ENCODE measurements at places on chromosomes 12 and 14.

GRCh38 chr12:56141946-56142784 is 10.2 kb upstream of the MYL6B start:
- DNase-seq: no peak

GRCh38 chr12:101714877-101715444 is 17.5 kb downstream of the CHPT1 start:
- DNase-seq: no peak

DNA sequence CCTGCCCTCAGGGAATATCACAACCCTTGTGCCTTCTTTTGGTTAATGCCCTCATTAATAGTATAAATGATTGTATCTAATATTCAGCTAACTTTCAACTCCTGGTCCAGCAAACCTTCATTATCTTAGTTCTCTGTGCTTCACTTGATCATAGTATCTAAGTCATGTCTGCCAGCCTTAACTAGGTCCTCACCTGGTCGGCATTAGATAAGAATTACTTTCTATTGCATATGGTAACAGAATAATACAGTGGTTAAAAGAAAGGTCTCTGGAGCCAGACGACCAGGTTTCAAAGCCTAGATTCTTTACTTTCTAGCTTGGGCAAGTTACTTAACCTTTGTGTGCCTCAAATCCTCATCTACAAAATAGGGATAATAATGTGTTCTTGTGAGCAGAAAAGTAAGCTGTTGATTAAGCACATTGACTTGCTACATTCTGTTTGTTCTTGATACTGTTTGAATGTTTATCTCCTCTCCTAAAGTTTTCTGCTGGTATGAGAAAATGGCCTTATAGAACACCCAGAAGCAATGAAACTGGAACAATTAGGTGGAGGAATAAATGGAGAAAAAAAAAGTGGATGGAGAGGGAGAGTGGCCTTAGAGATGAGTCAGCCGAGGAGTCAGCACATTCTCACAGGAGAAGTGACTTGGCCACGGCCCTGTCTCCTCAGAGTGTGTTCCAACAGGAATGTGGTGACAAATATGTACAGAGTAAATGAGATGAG is 176.1 kb downstream of the SLC25A21 start:
- DNase-seq: no peak

- no peak for DNase-seq
Measured at GRCh38 chr12:79689477-79690141, 1.2 kb downstream of the PAWR start.

DNA sequence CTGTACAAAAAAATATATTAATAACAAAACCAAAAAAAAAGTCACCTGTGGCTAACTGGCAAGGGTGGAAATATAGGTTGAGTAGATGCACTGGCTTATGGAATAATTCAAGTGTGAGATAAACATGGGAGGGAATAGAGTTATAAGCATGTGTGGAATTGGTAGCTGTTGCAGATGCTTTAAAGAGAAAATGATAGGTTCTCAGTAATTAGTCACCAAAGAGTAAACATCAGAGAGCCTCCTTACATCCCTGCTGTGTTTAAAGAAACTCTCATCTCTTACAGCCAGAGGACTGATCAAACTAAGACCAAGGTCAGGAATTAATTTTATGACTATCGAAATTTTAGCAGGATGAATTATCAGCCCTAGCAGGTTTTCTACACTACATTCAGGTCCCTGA is 70.5 kb downstream of the EGLN3 start:
- DNase-seq: no peak

GRCh38 chr12:98343002-98343567 is 172.3 kb upstream of the TMPO start:
- DNase-seq: no peak

DNA sequence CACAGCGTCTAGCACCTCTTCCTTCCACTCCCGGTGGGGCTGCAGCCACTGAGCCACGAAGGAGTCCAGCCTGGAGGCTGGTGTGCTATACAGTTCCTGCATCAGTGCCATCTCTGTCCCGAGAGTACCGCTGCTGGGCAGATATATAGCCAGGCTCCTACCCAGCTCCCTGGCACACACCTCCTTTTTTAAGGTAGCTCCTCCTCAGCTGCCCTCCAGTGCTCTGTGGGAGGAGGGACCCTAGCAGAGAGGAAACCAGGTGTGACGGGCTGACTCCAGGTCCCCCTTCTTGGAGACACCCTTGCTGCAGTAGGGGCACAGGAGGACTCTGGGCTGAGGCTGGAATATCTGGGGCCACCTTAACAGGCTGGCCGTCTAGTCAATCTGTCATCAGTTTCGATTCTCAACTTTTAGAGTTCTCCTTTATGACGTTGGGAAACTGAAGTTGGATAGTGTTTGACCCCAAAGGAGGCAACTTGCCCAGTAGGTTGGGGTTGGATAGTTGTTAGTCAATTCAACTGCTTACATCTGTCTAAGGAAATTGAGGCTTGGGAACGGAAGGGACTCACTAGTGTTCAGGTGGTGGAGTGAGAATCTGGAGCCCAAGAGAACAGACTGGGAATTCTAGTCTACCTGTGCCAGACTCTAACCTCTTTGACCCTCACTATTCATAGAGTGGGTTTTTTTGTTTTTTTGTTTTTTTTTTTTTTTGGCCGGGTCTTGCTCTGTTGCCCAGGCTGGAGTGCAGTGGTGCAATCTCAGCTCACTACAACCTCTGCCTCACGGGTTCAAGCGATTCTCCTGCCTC is at the start of gene OASL:
Gene OASL (minus strand): TSS at position 386 of the 808 bp plus-strand sequence. CDS start 275 bp downstream, at position 111.
- peak; percentile 8 for DNase-seq

DNA sequence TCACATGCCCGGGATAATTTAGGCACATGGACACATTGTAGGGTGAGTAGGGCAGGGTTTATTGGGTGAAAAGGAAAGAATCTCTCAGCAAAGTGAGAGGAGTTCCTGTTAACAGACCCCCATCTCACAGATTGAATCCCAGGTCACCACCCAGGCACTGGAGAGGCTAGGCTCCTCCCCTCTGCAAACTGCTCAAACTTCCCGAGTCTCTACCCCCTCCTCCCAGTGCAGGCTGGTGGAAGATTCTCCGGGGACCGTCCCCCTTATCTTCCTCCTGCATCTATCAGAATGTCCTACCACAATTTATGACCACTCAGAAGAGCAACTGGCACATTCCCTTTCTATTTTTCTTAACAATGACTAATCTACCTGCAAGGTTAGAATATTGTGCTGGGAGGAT is 126.0 kb downstream of the NTF3 start:
- DNase-seq: no peak

DNA sequence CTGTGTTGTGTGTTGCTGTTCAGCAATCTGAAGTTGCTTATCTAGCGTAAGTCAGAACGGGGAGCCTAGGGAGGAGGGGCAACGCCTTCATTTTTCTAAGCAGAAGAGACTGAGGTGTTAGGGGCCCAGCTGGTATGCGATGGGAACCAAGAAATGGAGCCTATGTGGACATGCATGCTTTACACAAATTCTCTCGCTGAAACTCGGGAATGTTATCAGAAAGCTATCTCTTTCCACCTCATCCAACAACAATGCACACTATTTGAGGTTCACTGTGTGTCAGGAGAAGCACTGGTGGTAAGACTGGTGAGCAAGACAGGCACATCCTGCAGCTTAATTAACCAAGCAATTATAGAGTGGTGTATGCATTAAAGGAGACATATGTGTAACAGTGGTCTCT is 89.7 kb downstream of the NRXN3 start:
- DNase-seq: no peak

- no peak for DNase-seq
Measured at GRCh38 chr14:68518761-68519670, 273.9 kb downstream of the ZFP36L1 start.

GRCh38 chr14:43792980-43793379 is 714.1 kb downstream of the FSCB start:
- no peak for DNase-seq

GRCh38 chr12:74337951-74338350 is 199.7 kb upstream of the ATXN7L3B start:
- DNase-seq: no peak

- DNase-seq: no peak
Measured at GRCh38 chr14:99072433-99072832, 199.6 kb downstream of the BCL11B start.

GRCh38 chr12:49998453-49998852 is 25.7 kb downstream of the AQP6 start:
- DNase-seq: no peak

DNA sequence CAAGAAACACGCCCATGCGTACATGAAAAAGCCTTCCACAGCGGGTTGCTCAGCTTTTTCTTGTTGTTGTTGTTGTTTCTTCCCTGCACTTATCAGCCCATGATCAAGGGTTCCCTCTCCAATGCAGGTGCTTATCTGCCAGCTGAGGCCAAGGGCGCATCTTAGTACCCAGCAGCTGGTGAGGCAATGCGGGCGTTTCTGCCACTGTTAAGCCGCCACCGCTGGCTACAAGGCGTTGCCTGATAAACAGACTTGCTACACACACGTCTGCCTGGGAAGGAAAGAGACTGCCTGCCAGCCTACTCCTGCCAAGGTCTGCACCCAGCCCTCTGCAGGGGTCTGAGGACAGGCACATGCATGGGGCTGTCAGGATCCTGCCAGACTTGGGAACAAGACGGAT is 345.9 kb downstream of the BCL11B start:
- peak; percentile 9 for DNase-seq

DNA sequence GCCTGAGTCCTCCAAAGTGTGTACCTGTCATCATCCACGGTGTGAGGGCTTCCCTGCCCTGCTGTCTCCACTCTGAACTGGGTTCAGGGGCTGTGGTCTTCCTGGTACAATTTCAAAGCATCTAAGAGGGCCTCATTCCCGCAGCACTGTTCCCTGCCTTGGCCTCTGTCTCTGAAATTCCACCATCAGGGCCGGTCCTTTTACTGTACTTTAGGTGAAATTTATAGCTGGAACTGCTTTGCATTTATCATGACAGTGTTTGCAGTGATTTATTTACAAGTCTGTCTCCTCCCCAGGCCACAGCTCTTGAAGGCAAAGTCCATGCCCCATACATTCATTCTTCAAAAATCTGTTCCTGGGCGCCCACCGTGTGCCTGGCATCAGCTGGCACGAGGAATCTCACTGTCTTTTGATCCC is 36.9 kb upstream of the NCOR2 start:
- DNase-seq: no peak

- no peak for DNase-seq
Measured at GRCh38 chr12:79776111-79776510, 85.3 kb upstream of the PAWR start.

DNA sequence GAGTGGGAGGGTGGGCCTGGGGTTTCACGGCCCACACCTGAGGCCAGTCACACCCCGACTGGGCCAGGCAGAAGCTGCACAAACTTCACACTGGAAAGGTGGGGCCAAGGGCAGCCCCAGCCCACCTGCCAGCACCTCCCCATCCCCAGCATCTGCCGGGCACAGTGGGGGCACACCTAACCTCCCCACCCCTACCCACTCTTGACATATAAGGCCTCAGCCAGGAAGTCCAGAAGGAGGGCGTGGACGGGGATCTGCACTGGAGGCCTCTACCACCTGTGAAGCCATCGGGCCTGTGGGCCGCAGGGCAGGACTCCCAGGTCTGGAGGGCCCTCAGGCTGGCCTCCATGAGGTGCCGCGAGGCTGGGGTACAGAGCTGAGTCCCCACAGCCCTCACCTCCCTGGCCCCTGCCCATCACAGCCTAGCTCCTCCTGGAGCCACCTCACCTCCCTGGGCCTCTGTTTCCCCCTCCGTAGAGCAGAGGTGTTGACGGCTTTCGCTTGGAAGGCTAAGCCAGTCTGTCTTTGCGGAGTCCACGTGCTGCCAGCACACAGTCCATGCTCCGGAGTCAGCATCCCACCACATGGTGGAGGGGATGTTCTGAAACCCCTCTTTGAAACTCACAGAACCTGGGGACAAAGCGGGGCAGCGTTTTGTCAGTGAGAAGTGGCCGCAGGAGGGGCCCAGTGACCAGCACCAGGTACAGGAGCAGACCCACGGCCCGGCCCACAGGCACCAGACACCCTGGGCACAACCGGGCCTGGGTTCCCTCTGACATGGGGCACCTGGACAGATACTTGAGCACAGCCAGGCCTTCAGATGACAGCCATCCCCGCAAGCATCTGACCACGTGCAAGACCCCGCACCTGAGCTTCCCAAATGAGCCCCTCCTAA is 38.2 kb upstream of the INF2 start:
- no peak for DNase-seq

- DNase-seq: peak; percentile 23
Measured at GRCh38 chr12:113232840-113233585, 11.7 kb downstream of the TPCN1 start.

- no peak for DNase-seq
Measured at GRCh38 chr14:100425429-100425827, 102.3 kb downstream of the SLC25A47 start.

- no peak for DNase-seq
Measured at GRCh38 chr12:7001921-7002591, 16.2 kb downstream of the LPCAT3 start.

DNA sequence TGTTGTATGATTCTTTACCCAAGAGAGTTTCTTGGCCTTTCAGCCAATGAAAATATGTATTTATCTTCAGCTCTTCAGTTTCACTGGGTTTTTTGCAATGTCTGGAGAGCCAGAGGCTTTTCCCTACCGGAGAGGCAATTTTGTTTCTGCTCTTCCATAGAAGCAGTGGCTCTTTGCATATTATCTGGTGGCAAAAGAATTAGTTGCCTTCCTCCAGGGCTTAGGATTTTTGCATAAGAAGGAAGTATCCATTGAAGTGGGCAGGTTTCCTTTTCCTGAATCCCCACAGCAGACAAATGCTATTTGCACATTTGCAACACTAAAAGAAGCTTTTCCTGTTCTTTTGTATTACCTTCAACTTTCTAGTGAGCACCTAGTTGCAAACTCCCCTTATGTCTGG is 75.2 kb downstream of the NTS start:
- no peak for DNase-seq

DNA sequence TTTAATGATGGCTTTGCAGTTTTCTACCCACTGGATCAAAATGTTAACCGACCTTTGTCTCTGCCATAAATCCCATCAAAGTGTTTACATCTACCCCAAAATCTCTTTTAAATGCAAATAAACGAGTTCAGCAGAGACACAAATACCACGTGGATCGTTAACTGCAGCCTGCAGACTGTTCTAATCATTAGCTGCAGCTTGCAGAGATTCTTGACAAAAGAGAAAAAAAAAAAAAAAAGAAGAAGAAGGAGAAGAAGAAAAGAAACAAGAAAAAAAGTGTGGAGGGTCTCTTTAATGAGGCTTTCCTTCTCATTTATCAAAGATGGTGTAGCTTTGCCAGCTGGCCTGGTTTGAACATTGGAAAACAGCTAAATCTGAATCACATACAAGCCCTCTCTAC is 275.7 kb downstream of the NEDD1 start:
- no peak for DNase-seq

- no peak for DNase-seq
Measured at GRCh38 chr12:62519043-62519442, 52.4 kb downstream of the MON2 start.

GRCh38 chr12:53048033-53048779 is 1.7 kb upstream of the TNS2 start:
- no peak for DNase-seq

DNA sequence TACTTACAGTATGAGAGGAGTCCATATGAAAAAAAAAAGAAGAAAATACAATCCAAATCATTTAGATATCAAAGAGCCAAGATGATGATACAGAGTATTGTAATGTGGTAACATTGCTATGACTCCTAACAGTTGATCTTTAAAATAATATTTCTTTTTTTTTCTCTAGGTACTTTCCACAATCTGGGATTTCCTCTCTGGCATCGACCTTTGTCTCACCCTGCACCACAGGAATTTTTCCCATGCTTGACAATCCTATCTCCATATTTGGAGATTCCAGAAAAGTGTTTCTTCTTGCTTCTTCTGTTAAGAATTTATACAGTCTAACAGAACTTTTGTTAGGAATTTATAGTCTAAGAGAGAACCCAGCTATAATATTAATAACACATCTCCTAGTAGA is 184.4 kb downstream of the ITPR2 start:
- no peak for DNase-seq
